ENCODE measurements at places on chromosomes 5 and 9. TPM values are rescaled to one million over a fixed set of nuclear protein-coding genes. Genes with fewer than 3 reads are reported as not detected.

- peak; percentile 22 for DNase-seq
Observed at GRCh38 chr5:146539973-146540372, 24.0 kb upstream of the GPR151 start.

- no peak for DNase-seq
Observed at GRCh38 chr9:132609829-132610228, 27.4 kb downstream of the BARHL1 start.

GRCh38 chr9:99241106-99241505 is 19.0 kb downstream of the SEC61B start:
- DNase-seq, result no peak

GRCh38 chr9:1267581-1267980 is 217.4 kb downstream of the DMRT2 start:
- peak; percentile 60 for DNase-seq

- DNase-seq, result no peak
Observed at GRCh38 chr9:129553277-129553676, 67.6 kb downstream of the C9orf50 start.

DNA sequence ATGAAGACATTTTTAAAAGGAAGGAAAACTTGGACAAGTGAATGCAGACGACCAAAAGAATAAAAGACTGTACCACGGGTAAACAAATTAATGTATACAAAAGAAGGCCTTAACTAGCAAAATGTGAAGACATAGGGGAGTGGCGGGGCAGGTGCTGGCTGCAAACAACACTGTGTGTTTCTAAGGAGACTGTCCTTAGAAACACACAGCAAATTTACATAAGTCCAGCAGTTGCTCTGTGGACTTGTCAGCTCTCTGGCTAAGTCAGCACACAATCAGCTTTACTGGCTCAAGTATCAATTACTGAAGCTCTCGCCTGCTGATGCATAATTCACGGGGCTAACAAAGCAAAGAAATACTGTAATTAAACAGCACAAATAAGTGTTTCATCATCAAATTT is 24.8 kb downstream of the PTBP3 start:
- no peak for DNase-seq

DNA sequence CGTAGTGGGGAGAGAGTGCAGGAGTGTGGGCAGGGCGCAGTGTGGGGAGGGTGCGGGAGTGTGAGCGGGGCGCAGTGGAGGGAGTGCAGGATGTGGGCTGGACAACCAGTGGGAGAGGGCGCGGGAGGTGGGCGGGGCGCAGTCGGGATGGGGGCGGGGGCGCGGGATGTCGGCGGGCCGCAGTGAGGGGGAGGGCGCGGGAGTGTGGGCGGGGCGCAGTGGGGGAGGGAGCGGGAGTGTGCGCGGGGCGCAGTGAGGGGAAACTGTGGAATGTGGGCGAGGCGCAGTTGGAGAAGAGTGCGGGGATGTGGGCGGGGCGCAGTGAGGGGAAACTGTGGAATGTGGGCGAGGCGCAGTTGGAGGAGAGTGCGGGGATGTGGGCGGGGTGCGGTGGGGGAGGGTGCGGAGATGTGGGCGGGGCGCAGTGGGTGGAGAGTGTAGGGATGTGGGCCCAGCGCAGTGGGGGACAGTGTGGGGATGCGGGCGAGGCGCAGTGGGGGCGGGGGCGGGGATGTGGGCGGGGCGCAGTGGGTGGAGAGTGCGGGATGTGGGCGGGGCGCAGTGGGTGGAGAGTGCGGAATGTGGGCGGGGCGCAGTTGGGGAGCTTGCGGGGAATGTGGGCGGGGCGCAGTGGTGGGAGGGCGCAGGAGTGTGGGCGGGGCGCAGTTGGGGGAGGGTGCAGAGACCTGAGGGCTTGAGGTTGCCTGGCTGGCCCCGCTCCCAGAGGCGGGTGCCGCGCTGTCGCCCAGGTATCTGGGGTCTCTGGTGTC is at the start of gene NXNL2:
NXNL2 (plus strand) TSS at position 723 of the 770 bp plus-strand sequence. CDS start 257 bp downstream, outside the sequence.
- peak; percentile 87 for DNase-seq

- DNase-seq, result no peak
Observed at GRCh38 chr9:136060671-136061371, 34.3 kb downstream of the NACC2 start.

GRCh38 chr9:33153666-33154065 is 13.5 kb downstream of the B4GALT1 start:
- no peak for DNase-seq

- DNase-seq, result no peak
Observed at GRCh38 chr5:96699186-96699820, 37.1 kb downstream of the CAST start.

- no peak for DNase-seq
Observed at GRCh38 chr5:160181965-160182622, 47.2 kb upstream of the FABP6 start.

- DNase-seq, result no peak
Observed at GRCh38 chr5:33901156-33901555, 9.4 kb upstream of the ADAMTS12 start.

GRCh38 chr5:143133721-143134120 is 269.8 kb downstream of the NR3C1 start:
- DNase-seq, result no peak

DNA sequence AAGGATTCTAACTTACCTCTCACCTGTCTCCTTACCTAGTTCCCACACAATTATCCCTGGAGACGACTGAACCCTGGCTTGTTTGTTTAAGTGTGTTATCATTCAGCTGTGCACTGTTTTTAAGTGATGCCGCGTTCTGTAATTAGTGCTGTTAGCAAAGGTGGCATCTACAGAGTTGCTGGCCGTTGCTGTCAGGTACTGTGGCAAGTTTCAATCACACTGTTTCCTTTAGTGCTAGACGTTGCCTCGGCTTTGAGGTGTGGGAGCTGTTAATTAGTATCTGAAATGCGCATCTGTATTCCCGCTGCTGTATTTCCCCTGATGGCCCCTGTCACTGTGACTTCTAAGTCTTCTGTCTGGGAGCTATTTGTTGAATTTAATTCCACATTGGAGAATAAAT is 193.8 kb upstream of the GAS1 start:
- DNase-seq, result no peak

- DNase-seq, result no peak
Observed at GRCh38 chr5:160271836-160272235, 40.5 kb downstream of the CCNJL start.

DNA sequence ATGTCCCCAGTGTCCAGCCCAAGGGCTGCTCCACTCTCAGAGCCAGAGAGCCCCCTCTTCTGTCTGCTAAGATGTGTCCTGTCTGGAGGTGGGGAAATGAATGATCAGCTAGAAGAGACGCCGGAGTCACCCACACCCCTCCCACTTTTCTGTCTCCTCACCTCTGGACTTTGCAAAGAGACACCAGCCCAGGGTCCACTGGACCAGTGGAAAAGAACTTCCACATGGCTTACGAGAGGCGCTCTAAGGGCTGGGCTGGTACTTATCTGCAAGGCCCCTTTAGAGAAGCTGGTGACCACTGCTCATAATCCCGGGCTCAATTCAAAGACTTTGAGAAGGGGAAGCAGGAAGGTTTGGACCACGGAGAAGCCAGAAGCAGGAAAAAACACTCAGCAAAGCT is 9.2 kb downstream of the NR5A1 start:
- no peak for DNase-seq

DNA sequence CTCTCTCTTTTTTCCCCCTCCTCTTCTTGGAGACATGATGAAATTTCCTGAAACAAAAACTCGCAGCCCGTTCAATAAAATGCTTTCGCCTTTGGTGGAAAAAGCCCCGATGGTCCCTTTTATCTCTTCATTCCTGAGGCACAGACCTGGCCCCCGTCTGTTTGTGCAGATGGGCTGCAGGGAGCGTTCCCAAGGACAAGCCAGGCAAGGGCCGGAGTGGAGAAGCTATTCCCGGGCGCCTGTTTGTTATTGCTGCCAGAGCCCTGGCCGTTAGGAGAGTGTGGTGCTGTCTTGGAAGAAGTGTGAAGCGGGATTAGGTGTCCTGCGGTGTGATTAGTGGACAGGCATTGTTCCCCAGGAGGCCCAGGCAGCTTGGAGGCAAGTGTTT is 71.9 kb downstream of the SMIM23 start:
- DNase-seq, result no peak

DNA sequence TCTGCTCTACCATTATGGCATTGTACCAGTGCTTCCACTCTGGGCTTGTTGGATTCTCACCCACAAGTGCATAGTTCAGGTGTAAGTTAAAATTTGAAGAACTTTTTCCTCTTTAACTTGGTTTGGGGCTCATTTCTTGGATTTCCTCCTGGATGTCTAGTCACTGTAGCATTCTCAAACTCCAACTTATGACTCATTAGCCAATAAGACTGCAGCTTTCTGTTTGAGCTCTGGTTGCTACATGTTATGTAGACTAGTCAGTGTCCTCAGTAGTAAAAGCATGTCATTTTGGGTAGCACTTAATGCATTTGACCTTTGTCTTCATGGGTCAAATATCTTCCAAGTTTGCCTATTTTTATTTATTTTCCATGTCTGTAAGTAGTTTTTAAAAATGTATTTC is 790.8 kb downstream of the BRINP1 start:
- no peak for DNase-seq

- DNase-seq, result no peak
Observed at GRCh38 chr5:142506756-142507155, 179.1 kb downstream of the FGF1 start.

- peak; percentile 34 for DNase-seq
Observed at GRCh38 chr5:61333321-61333953, 1.4 kb downstream of the ZSWIM6 start.

GRCh38 chr5:73380710-73381589 is 67.6 kb downstream of the FOXD1 start:
- no peak for DNase-seq

- no peak for DNase-seq
Observed at GRCh38 chr5:76690037-76690679, 25.8 kb upstream of the F2R start.

DNA sequence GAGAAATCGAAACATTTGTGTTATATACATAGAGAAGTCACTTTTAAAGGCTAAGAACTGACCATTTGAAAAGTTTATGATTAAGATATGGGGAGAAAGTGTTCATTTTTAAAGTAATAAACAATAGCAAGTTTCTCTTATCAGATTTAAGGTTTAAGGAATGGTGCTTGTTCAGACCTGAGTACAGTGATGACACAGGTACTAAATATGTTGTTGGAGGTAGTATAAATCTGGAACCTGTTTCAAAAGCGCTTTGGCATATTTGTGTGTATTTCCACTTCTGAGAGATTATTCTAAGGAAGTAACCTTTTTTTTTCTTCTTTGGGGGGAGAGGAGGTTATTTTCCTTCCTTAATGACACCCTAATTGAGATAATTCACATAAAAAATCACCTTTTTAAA is 18.4 kb downstream of the CDC42SE2 start:
- no peak for DNase-seq

GRCh38 chr5:30894811-30895210 is 298.7 kb upstream of the CDH6 start:
- no peak for DNase-seq

- DNase-seq, result no peak
Observed at GRCh38 chr5:22683050-22683449, 170.1 kb downstream of the CDH12 start.

The FBXL7 gene
- total RNA-seq, result 12.1 TPM

The MVB12B gene
- 13.3 TPM for total RNA-seq

The MYORG gene
- 94.5 TPM for total RNA-seq

The NUTM2F gene
- not detected for total RNA-seq

The PCDHA1 gene
- total RNA-seq, result 0.06 TPM

The PCDHB4 gene
- 5.2 TPM for total RNA-seq

The FBP1 gene
- total RNA-seq, result 50.5 TPM

The ANKRD20A1 gene
- total RNA-seq, result 3.0 TPM

The ZBED3 gene
- total RNA-seq, result 16.6 TPM

Measured in mucosa of gallbladder (tissue), 1 donor.